SJSA1 (cell line): ENCODE measurements at places on chromosomes 12 and 14. TPM values are rescaled to one million over a fixed set of nuclear protein-coding genes. Genes with fewer than 3 reads are reported as not detected.
A peak's percentile ranks its signal among the peaks of the same experiment; 100 is the strongest.

Gene CNIH1
- 104 and 219 TPM in 2 replicates for total RNA-seq

Gene RDH11
- 54.7 and 63.4 TPM in 2 replicates for total RNA-seq

Gene DPPA3
- not detected in 2 replicates for total RNA-seq

DNA sequence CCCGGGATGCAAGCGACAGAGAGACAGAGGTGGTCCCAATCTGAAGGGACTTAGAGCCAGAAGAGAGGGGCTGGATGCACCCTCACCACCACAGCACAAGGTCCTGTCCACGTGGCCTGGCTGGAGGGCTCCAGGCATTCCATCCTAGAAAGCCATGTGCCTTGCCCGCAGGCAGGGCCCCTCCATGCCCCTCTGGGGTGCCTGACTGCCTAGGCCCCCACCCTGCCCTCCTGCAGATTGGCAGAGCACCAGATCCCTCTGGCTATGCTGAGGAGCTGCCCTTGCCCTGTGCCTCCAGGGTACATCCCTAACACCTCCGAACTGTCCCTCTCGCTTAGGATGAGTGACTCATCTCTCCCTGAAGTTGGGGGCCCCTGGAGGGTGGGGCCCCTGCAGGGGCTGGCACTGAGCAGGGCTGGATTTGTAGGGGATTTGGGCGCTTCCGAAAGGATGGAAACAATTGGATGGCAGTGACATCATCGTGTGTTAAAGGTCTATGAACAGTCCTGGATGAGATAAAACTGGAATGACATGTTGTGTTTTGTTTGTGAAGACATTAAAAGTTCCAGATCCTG lies 50.9 kb downstream of the CHGA start:
- no peak for DNase-seq

GRCh38 chr14:92421751-92422150 lies 91.8 kb upstream of the RIN3 start:
- DNase-seq: no peak

Gene SYCP3
- total RNA-seq: not detected in 2 replicates

- no peak for DNase-seq
Observed at GRCh38 chr12:72275526-72275925, 3.4 kb downstream of the TRHDE start.

Gene FGF23
- total RNA-seq: not detected in 2 replicates

Gene OR10P1
- total RNA-seq: not detected in 2 replicates

Gene SNAPC1
- 21.4 and 25.4 TPM in 2 replicates for total RNA-seq

Gene ADAM21
- total RNA-seq: 0.26 TPM in 1 of 2 replicates, not detected in the other

DNA sequence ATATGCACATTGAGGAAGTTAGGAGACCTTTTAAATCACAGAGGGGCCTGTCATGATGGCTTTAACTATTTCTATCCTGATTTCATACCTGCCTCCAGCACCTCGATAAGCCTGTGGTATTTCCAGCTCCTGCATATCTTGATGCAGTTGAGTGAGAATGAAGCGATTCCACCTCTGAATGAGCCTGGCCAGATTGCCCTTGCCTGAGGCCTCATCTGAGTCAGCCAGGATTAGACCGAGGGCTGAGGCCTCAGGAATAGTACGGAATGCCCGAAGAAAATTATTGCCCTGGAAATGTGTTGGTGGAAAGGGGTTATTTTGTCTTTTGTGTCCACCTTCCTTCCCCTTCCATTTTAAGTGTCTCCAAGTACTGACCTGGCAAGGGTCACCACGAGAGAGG lies 8.4 kb upstream of the CNPY2 start:
- DNase-seq: no peak

Gene SERPINA9
- not detected in 2 replicates for total RNA-seq

Gene LGALS3
- total RNA-seq: 179 and 310 TPM in 2 replicates

DNA sequence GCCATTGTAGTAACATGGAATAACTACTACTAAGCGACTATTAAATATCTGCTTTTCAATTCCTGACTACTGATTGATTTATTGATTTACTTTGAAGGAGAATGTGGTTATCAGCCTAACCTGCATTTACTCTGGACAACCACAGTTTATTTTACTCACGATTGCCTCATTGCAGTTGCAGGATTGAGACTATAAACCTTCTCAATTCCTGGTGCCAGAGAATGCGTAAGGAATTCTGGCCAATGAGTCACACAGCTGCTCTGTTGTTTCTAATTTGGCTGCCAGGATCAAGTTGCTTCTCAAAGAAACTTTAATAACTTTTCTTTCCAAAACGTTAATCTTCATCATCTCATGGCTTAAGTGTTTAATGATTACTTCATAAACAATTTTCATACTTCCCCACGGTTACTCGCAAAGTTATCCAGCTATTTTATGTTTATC lies 13.1 kb upstream of the TMTC1 start:
- DNase-seq: peak; percentile 45
